Stimulated activated CD8-positive, alpha-beta memory T cell treated with anti-CD3 and anti-CD28 coated beads, Interleukin-4, amount 100 ng/mL, for 4 hours (primary cell): ENCODE measurements at places on chromosomes 1 and 21.
A peak's percentile ranks its signal among the peaks of the same experiment; 100 is the strongest.

DNA sequence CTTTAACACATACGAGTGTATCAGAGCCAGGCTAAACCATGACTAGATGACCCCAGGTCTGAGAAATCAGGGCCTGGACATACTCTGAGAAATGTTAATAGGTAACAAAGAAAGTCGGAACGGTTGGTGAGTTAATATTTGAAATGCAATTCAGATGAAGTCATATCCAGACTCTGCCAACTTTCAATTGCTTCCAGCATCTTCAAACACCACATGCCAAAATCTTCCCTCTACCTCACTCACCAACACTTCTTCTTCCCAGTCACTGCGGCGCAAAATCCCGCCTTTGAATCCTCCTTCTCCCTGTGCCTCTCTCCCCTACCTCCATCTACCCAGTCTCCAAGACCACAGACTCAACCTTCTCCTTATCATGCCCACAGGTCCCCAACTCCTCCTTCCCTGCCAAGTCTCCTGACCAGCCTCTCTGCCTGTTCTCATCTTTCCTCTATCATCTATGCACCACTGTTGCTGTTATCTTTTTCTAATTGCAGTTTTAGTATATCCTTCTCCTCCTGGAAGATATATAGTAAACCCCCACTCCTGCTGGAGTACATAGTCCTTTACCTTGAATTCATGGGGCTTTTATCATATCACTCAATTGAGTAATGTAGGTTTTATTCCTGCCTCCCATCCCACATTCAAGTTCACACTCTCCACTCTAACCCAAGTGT is 41.3 kb downstream of the ZBTB18 start:
- DNase-seq, result no peak

- peak; percentile 51 for DNase-seq
Measured at GRCh38 chr21:45541221-45542039, 810 bp downstream of the SLC19A1 start.

GRCh38 chr1:102901996-102902395 is 206.3 kb downstream of the COL11A1 start:
- DNase-seq, result no peak

DNA sequence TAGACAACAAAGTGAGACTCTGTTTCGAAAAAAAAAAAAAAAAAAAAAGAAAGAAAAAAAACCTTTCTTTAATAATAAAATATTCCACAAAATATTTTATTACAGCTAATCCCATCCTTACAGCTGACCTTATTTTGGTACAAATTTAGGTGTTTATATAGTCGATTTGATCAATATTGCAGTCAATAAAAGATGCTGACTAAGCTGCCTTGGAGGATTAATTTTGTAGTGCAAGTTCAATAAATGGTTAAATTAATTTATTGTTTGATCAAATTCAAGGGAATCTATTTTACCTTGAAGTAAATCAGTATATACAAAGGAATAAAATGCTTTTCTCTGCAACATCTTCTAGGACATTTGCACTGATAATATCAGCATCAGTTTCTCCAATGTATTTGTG is 1764.3 kb downstream of the NCAM2 start:
- no peak for DNase-seq

GRCh38 chr1:36089393-36090121 is 865 bp downstream of the ADPRS start:
- no peak for DNase-seq

DNA sequence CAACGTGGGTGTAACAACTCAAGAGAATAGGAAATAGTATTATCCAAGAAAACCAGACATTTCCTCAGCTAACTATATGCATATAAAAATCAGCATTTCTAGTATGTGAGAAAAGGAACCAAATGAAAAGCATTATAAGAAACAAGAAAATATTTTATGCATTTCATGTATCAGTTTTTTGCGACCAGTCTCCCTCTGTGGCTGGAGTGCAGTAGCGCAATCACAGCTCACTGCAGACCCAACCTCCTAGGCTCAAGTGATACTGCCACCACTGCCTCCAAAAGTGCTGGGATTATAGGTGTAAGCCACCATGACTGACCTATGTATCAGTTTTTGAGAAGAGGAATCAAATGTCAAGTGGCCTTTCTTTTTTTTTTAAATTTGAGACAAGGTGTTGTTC is 31.0 kb downstream of the SLC16A1 start:
- DNase-seq, result no peak

DNA sequence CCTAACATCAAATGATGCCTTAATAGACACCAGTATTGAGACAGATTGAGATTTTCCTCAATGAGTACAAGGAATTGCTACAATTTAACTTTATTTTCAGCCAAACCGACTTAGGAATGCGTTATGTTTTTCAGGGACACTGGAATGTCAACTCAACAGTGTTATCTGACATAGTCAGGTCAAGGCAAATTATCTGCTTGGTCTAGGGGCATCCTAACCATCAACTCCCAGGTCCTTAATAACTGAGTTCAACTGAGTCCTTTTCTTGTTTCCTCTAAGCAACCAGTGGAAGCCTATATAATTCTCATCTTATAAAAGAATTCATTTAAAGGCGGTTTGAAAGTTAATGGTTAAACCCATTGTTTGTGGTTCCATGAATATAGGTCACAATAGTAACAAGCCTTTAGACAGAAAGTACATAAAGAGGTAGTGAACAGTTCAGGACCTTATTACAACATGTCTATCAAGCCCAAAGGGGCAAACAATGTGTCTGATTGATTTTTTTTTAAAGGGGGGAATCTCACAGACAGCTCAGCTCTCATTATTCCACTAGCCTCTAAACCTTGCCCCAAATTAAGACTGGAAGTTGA is 32.3 kb upstream of the NR5A2 start:
- no peak for DNase-seq

- DNase-seq, result no peak
Measured at GRCh38 chr1:168989985-168990384, 116.5 kb upstream of the ATP1B1 start.
